ENCODE measurements at places on chromosomes 2 and 18.

DNA sequence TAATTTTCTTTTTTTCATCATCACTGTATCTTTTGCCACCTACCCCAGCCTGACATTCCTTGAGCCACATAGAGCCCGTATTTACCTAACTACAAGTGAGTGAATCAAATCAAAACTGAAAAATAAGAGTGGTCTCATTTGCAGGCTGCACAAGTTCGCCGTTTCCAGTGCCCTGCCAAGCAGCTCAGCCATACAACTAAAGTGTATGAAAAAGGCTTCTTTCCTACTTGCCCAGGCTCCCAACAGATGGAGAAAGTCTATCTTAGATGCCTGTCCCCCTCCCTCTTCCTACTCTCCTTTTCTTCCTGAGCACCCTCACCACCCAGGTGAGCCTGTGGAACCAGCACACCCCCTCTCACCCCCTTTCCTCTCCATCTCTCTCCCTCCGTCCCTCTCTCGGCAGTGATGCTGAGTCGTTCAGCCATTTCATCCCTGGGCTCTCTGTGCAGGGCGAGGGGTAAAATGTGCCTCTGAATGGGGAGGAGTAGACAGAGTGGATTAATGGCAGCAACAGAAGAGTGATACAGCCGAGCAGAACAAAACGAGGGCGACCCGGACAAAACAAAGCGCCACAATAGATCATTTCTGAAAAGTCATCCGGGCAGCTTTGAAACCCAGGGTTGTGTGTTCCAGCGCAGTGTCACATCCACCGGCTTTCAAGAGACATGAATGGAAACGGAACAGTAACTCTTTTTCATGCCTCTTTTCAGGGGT, 65.0 kb upstream of the POU3F3 start:
- DNase-seq, result no peak

DNA sequence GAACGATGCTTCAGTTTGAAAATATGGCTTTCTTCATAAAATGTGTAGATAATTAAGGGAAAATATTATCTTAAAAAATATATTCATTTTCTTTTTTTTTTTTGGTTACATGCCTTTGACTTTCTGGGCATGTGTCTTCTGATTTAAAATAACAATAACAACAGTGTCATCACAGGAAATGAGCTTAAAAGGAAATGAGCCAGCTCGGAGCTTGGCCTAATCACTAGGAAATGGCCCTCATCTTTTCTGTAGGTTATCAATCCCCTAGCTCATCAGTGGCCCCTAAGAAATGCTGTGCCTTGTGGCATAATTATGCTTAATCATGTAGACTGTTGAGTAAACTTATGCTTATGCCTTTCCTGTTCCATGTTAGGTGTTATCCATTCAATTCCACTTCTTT, 141.8 kb upstream of the FHL2 start:
- DNase-seq, result no peak

DNA sequence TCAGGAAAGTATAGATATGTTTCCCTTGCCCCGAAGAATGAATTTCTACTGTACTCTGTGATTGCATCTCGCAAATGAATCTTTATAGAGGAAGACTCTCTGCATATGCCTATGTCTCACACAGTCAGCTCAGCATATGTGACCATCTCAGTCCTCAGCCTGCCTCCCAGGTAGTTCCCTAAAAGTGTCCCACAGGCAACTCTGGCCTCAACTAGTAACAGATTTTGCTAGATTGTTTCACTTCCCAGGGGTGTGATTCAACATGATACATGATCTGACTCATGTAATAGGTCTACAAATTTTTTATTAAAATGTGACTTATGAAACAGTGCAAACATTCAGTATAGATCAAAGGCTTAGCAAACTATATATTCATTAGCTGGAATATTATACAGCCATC, 296.6 kb upstream of the CRIM1 start:
- DNase-seq, result no peak

- no peak for DNase-seq
Observed at GRCh38 chr2:10631405-10631804, 58.4 kb downstream of the NOL10 start.

DNA sequence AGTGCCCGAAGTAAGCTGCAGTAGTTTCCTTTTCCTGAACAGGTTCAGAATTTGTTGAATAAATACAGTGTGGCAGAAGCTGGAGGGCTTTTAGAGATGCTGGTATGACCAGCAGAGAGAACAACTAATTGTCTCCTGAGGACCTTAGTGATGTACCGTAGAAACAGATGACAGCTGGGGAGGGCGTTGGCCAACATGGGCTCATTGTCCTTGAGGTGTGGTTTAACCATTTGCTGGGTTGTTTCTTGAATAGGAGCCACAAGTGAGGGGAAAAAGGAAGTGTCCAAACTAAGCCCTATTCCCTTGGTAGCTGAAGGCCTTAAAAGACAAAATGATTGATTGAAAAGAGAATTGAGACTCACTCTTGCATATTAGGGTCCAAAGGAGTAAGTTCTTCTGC, 11.7 kb upstream of the FAM228A start:
- no peak for DNase-seq

DNA sequence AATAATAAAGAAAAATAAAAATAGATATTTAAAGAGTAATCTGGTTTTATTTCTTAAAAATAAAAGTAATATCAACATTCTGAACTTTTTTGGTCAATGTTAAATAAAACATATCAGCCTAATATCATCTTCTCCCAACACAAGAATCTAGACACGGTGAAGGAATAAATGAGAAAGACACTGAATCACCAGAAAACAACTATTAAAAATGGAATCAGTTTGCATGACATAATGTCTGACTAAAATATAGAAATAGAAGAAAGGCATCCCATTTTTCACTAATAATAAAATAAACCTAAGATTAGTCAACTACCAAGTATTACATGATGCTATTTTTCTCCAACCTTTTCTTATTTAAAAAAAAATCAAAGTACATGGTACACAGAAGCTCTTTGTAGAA, 30.8 kb upstream of the TNFAIP6 start:
- no peak for DNase-seq

- no peak for DNase-seq
Observed at GRCh38 chr2:190451561-190452176, 43.5 kb downstream of the MFSD6 start.

DNA sequence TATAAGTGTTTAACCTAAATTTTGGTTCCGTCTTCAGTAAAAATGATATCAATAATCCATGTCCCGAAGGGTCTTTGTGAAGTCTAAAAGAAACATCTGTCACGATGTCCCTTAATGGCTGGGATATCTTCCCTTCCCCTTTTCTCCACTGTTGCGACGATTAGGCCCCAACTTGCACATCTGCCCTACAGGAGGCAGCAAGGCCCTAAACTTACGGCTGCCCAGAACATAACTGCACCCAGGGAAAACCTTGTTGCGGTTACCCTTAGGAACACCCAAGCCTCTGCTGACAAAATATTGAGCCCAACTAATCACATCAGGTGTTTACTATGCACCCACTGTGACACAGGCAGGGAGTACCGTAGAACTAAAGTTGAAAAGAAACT, 1.3 kb upstream of the SMAD2 start:
- no peak for DNase-seq

GRCh38 chr2:178707476-178707875, 99.7 kb downstream of the TTN start:
- DNase-seq, result no peak

DNA sequence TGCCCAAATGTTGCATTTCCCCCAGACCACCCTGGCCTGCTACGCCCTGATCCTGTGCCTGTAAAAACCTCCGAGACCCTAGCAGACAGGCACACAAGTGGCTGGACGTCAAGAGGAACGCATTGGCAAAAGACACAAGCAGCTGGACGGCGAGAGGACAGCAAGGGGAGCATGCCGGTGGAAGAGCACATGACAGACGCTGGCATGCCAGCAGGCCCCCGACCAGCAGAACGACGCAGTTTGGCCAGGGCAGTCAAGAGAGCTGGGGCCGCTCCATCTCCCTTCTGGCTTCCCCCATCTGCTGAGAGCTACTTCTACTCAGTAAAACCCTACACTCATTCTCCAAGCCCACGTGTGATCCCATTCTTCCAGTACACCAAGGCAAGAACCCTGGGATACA, 42.1 kb downstream of the SAP130 start:
- no peak for DNase-seq

DNA sequence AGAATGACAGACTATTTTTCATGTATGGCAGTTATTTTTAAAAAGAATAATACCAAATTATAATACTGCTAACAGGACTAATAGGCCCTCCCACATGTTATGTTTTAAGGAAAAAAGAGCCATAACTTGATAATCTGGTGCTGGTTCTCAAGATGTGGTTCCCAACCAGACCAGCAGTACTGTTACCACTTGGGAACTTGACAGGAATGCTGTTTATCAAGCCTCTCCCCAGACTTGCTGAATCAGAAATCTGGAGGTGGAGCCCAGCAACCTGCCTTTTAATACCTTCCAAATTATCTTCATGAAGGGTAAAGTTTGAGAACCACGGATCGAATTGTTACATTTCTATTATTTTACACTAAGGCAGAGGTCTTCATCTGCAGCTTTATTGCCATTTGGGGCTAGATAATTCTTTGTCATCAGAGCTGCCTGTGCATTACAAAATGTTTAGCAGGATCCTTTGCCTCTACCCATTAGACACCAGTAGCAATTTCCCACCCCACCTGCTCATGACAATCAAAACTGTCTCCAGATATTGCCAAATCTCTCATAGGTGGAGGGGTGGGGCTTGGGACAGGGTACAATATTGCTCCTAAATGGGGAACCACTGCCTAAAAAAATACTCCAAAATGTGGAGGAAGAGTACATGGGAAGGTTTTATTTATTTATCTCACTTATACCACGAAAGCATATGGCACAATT, 629.6 kb downstream of the ARHGAP15 start:
- no peak for DNase-seq

All from stimulated activated CD4-positive, alpha-beta T cell treated with anti-CD3 and anti-CD28 coated beads, Interleukin-15, amount 100 ng/mL, for 1 hour (primary cell).